ENCODE measurements at places on chromosomes 2 and 18.
A peak's percentile ranks its signal among the peaks of the same experiment; 100 is the strongest.

DNA sequence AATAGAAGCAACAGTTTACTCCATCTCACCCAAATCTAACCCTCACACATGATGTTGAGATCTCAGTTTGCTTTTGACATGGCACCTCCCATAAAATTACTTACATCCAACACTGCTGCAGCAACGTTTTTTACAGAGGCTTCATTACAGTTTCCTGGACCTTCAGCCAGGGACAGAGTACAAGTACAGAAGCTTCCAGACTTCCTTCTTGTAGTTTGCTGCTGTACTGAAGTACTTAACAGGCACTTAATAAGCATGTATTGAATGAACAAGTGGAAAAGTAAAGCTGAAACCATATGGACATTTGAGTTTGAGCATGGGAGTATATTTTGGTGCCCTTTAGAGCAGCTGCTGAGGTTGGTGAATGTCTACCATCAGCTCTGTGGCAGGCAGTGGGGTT is 514.2 kb downstream of the PTPRM start:
- DNase-seq, result no peak

DNA sequence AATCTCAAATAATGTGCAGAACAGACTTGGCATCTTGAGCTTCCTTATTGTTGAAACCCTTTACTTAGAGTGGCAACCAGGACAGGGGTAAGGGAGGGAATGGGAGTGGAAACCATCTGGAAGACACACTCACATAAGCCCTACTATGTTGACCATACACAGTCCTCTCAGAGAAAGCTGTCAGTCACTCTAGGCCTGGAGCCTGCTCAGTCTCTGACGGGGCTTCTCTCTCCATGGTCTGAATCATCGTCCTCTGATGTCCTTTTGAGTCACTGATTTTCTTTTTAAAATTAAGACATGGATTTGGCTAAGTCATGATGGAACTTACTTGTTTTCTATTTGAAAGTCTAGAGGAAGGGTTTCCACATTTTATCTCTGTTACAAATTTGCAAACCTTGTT is 74.0 kb downstream of the MYO1B start:
- DNase-seq, result peak; percentile 87

DNA sequence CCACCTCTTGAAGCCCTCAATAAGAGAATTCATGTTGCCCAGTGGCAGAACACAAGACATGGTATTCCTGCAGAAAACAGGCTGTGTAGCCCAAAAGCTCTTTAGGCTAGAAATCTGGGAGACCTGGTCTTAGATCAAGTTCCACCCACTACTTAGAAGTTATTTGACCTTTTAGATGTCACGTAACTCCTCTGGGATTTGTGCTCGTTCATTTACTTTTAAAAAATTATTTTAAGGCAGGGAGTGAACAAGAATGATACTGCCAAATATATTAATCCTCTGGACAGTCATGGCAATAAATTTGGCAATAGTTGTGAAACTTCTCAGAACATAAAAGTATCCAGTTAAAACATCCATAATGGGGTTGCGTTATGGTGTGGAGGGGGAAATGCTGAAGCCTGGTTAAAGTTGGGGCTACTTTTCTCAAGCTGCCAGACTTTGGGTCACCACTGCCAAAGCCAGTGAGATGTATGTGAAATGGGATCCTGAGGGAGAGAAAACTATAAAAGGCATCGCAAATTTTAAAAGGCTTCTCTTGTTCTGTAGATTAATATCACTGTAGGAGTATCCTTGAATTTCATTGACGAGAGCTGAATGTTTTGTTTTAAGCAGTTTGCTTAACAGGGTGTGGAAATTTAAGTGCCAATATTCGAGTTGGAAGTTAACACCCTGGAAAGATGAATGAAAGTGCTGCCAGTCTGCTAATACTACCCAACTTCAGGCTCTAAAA is 15.8 kb downstream of the DAPL1 start:
- no peak for DNase-seq

DNA sequence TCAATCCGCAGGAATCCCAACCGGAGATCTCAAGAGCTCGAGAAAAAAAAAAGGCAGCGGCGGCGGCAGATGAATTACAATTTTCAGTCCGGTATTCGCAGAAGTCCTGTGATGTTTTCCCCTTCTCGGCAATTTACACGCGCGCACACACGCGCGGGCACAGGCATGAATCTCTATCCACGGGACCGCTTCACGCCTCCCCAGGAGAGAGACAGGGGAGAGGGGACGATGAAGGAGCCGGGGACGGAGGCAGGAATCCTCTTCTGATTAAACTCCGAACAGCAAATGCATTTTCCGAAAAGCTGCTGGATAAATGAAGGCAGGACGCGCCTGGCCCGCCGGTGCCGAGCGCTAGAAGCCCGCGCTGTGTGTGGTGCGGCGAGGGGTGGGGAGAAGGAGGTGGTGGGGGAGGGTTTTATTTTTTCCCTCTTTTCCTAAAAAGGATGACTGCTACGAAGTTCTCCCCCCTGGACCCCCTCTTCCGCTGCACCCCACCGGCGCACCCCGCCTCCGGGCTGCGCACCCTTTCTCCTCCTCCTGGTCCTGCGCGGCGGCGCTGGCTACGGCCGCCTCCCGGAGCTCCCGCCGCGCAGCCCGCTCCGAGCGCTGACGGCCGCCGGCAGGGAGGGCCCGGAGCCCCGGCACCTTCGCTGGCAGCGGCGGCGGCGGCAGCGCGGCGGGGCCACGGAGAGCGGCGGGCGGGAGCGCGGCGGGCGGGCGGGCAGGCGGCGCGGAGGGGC is at the start of gene BCL2:
BCL2 (minus strand) TSS at position 387 of the 740 bp plus-strand sequence.
- DNase-seq, result no peak

- no peak for DNase-seq
Observed at GRCh38 chr2:139805441-139805840, 1025.3 kb upstream of the NXPH2 start.

- no peak for DNase-seq
Observed at GRCh38 chr2:225355788-225356187, 43.7 kb upstream of the NYAP2 start.

DNA sequence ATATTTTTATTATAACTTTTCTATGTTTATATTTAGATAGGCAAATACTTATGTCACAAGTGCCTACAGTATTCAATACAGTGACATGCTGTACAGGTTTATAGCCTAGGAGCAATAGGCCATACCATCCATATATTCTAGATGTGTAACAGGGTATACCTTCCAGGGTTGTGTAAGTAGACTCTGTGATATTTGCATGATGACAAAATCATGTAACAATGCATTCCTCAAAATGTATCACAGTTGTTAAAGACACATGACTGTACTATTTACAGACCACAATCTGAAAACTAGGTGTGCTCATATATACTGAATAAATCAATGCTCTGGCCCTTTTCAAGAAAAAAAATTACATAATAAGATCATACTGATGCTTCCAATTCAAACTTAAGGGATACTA is 433.2 kb upstream of the RGPD4 start:
- DNase-seq, result peak; percentile 74
